ENCODE measurements at places on chromosomes 2 and 18. TPM values are rescaled to one million over a fixed set of nuclear protein-coding genes. Genes with fewer than 3 reads are reported as not detected.

DNA sequence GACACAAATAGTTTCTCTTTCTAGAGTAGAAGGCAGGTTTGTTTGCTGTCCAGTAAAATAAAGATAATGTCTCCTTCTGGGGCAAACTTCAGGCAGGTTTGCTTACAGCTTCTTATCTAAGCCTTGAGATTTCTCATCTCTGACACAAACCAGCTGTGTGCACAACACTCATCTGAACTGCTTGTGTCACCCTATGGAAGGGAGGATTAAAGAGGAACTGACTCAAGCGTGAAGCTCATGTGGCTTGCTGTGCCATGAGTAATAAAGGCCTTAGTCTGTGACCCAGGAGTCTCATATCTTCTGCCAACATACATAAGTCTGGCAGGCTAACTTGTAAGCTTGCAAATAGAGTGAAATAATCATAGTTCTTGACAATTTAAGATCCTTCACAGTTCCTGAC lies 24.2 kb upstream of the CPO start:
- no peak for DNase-seq

GRCh38 chr2:142189501-142189900 lies 58.7 kb upstream of the LRP1B start:
- DNase-seq, result no peak

DNA sequence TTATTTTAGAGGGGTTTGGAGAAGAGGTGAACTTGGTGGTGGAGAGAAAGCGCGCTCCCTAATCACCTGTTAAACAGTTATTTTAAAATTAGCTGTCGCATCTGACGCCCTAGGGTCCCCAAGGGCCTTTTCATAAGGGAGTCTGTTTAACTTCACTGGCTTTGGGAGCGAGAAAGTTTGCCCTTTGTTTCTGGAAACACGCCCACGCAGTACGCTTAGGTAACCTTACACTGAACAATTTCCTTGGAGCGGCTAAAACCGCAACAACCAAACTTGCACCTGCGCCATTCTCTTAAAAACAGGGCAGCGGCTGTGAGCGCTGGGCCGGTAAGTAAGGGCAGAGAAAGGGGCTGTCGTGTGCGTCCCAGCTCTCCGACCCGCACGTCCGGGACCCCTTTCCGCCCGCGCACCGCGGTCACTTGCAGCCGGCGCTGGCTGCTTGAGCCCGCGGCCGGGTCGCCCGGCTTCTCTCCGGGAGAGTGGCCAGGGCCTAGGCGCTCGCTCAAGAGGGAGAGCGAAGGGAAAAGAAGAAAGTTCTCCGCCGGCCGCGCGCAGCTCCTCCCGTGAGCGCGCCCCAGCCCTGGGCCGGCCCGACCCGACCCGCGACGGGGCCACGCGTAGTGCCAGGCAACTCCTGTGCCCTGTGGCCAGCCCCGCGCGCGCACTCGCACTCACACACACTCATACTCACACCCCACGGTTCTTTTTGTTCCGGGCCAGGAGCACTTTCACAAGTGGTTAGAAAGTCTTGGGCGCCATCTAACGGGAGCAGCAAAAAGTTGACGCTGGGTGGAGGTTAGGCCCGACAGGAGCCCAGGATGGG lies 19.2 kb downstream of the POU3F3 start:
- DNase-seq, result peak; percentile 42

DNA sequence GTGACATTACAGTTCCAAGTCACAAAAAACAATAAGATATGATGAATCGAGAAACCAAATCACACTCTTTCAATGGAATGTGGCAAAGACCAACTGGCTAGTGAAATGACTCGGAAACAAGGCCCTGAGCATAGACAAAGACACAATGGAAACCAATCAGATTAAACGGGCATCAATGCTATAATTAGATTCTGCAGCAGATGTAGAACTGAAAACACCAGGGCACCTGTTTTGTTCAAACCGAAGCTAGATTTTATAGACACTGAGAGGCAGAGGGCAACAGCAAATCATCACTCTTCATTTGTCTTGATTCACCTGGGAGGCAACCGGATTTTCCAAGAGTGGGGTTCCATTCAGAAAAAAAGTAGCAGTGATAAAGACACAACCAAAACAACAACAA lies 92.8 kb upstream of the BARD1 start:
- no peak for DNase-seq

MAP2 gene
- not detected for total RNA-seq

RAX gene
- not detected for total RNA-seq

DNA sequence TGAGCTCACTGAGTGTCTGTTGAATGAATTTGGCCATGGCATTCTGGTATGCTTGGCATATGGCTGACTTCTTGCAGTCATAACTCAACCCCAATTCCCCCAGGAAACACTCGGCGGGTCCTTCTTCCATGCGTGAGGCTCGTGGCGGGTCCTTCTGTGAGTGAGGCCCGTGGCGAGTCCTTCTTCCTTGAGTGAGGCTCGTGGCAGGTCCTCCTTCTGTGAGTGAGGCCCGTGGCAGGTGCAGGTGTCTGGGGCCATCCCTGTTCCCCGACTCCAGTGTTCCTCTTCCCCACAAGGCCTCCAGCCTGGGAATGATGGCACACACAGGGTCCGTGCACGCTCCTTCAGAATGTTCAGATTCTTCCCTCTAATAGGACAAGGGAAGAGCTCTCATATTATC lies 169.0 kb downstream of the EIPR1 start:
- DNase-seq, result no peak

DNA sequence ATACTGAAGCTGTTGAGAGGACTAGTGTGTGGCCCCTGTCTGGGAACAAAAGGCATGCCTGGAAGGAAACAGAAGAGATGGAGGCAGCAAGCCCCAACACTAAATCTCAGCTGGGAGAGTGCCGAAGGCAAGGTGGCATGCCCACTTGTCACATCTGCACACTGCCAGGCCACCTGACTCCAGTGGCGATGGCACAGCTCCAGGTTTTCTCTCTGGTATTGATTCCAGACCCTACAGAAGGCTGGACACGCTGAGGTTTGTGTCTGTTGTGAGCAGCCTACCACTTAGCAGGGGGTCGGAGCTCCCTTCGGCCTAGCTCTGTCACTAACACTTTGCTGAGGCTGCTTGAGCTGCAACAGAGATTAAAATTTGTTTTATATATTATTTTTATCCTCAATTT lies 307.3 kb downstream of the TDRD15 start:
- DNase-seq, result no peak

- DNase-seq, result no peak
Observed at GRCh38 chr18:55912919-55913318, 324.9 kb upstream of the TCF4 start.

GYPC gene
- total RNA-seq, result 130 TPM

DNA sequence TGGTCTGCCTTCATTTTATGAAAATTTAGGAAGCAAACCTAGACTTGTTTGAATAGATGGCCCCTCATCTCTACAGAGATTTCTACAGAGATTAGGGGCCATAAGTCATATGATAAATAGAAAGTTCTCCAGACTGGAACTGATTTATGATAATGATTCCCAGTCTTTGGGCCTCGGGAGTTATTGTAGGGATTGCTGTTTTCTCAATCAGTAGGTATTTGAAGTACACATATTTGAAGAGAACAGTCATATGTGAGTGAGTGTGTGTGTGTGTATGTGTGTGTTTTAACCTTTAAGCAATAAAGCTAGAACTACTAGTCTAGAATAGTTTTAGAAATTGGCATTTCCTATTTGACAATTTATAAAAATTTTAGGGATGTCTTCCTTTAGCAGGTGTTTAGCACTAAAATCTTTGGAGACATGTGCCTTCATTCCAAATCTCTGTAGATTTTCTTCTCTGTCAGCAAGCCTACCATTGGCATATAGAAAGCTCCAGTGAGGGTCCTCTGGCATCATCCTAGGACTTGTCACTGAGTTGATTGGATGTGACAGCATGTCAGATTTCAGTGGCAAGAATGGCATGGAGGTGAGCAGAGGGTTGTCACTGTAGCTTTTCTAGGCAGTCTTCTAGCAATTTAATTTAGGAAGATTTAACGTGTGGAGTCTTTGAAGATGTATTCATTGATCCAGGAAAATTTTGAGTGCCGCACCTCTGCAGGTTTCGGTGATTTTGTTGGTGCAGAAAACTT lies 71.2 kb downstream of the MYO1B start:
- no peak for DNase-seq

- peak; percentile 75 for DNase-seq
Observed at GRCh38 chr18:77067291-77068061, 65.1 kb downstream of the MBP start.

DNA sequence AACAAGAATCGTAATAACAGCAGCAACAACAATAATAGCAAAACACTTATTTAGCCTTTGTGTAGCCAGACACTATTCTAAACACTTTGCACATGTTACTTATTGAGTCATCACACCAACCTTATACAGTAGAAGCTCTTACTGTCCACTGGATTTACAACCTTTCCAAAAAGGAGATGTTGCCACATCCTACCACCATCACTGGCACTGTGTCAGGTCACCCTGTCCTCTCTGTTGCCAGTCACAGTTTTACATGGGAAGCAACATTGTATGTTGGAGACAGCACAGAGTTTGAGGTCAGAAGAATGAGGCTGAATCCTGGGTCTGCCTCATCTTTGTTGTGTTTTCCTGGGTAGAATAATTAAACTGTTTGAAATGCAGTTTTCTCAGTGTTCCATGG lies 201.4 kb upstream of the EPAS1 start:
- DNase-seq, result no peak

DNA sequence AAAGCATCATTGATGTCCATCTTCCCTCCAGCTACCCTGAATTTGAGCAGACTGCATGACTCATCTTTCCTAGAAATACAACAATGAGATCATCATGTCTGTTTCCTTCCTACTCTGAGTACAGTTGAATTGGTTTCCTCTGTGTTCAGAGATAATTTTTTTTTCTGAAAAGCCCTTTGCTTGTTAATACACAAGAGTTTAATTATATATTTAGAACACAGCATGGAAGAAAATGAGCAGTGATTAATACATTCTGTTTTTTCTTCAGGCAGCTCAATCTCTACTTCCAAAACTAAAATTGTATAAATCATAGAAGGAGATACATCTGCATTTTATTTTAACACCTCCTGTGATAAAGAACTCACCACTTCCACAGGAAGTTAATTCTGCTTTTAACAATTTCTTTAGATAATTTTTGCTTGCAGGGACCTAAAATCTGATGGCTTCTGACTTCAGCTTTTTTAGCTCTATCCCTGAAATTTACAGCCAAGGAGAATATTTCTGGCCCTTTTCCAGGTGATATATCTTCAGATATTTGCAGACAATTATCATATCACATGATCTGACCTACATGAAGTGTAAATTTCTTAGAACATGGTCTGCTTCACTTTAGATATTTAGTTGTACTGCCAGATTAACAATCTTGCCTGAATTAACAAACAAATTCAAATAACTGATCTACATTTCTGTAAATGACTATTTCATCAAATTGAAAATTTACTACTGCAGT lies 249.0 kb downstream of the TRIB2 start:
- no peak for DNase-seq

GRCh38 chr2:453132-453531 lies 165.2 kb upstream of the ALKAL2 start:
- no peak for DNase-seq

SNX17 gene
- 134 TPM for total RNA-seq

DNA sequence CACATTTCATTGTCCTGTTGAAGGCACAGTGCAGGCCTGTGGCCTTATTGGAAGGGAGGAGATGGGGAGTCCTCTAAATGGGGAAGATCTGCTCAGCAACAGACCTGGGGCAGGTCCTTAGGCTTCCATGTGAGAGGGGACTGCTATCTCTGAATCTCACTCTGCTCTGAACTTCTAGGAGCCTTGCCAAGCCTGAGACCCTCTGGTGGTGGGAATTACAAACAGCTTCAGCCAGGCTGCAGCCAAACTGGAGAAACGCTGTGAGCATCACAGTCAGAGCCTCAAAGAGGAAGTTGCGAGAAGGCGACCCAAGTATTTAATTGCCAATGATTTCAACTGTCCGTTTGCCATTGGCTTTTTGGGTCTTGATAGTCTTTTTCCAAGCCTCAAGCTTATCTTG lies 66.8 kb upstream of the MC2R start:
- no peak for DNase-seq

- DNase-seq, result no peak
Observed at GRCh38 chr18:36461551-36461987, 164.1 kb downstream of the FHOD3 start.

ACTR3 gene
- 440 TPM for total RNA-seq
